ENCODE measurements at places on chromosomes 1 and 21. TPM values are rescaled to one million over a fixed set of nuclear protein-coding genes. Genes with fewer than 3 reads are reported as not detected.

SLC5A9 gene
- not detected for total RNA-seq

OR2L5 gene
- 0.35 TPM for total RNA-seq

RAB7B gene
- total RNA-seq: 0.35 TPM

MACO1 gene
- 16.7 TPM for total RNA-seq

OR2AK2 gene
- 0.22 TPM for total RNA-seq

DNA sequence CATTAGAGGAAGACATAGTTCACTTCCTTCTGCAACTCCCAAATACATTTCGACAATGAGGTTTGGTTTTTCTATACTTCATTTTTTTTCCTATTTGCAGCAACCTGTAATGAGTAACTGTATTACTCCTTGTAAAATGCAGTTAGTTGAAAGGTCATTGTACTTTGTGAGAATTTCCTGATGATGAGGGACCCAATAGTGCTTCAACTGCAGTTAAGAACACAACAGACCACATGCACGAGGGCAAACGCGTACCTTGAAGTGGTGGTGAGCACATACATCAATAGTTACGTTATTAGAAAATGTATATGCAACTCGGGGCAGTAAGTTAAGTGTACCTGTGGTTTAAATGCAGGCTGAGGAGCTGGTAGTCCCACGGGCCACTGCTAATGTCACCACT is 171.8 kb downstream of the GABPA start:
- peaks cover 5% of the 10 kb centered on the region for H3K36me3 ChIP-seq
- no peaks in the 10 kb centered on the region for H3K4me1 ChIP-seq
- H3K27ac ChIP-seq: no peak overlapping the region
- no peak overlapping the region for H3K4me3 ChIP-seq
- DNase-seq: no peak
- no peaks in the 10 kb centered on the region for H3K27me3 ChIP-seq

GRCh38 chr1:169762699-169763098 is 28.8 kb upstream of the SELE start:
- no peaks in the 10 kb centered on the region for H3K27me3 ChIP-seq
- H3K27ac ChIP-seq: no peak overlapping the region
- no peak for DNase-seq
- no peaks in the 10 kb centered on the region for H3K4me1 ChIP-seq
- no peaks in the 10 kb centered on the region for H3K36me3 ChIP-seq

DNA sequence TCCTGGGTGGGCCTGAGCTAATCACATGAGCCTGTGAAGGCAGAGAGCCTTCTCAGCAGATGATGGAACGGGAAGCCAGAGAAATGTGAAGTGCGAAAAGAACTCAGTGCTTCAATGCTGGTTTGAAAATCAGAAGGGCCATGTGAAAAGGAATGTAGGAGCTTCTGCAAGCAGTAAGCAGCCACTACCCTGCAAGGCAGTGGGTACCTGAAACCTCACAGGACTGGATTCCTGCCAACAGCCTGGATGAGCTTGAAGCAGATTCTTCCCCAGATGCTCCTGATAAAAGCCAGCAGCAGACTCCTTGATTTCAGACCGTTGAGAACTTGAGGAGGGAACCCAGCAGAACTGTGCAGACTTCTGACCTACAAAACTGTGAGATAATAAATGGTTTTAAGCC is 158.6 kb downstream of the SYT2 start:
- H3K4me1 ChIP-seq: no peaks in the 10 kb centered on the region
- no peaks in the 10 kb centered on the region for H3K27me3 ChIP-seq
- H3K4me3 ChIP-seq: no peak overlapping the region
- DNase-seq: no peak
- no peak overlapping the region for H3K27ac ChIP-seq
- no peaks in the 10 kb centered on the region for H3K36me3 ChIP-seq

DNA sequence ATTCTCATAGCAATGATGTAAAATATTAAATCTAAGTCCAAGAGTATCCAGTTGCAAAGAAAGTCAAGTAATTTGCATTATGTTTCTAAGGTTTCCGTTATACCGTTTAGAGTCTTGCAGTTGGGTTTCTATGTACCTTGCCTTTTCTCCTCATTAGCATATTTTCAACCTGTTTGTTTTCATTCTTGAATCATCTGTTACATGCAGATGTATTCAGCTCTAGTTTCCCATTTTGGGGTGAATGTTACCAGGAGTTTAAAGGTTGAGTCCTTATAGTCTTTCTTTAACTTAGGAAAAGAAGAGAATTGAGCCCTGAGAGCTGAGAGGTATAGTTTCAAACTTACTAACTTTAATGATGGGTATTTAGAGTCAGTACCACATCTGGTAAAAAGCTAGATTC is 139.9 kb downstream of the NFIA start:
- H3K36me3 ChIP-seq: no peaks in the 10 kb centered on the region
- no peak overlapping the region for H3K27ac ChIP-seq
- H3K4me1 ChIP-seq: no peaks in the 10 kb centered on the region
- no peak overlapping the region for H3K4me3 ChIP-seq
- H3K27me3 ChIP-seq: no peaks in the 10 kb centered on the region

GRCh38 chr1:59819566-59820438 is 5.1 kb downstream of the HOOK1 start:
- no peak for DNase-seq
- H3K27ac ChIP-seq: no peak overlapping the region
- H3K36me3 ChIP-seq: no peaks in the 10 kb centered on the region
- H3K4me3 ChIP-seq: no peak overlapping the region

DNA sequence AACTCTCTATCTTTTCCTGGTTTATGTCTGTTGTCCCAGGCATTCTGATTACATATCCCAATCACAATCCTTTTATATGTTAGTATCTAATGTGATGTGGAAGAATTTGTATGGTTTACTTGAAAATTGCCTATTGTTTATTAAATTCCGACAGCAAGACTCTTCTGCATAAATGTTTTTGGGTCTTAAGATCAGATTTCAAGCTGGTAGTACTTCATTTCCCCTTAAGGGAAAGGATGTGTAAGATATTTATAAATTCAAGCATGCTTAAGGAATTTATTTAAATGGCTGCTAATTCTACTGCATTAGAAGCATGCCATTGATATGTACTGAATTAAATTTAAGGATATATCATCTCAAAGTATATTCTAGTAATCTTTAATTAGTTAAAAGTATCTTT is 20.4 kb upstream of the GPR88 start:
- H3K4me1 ChIP-seq: no peaks in the 10 kb centered on the region
- no peak overlapping the region for H3K27ac ChIP-seq
- no peak overlapping the region for H3K4me3 ChIP-seq
- H3K27me3 ChIP-seq: no peaks in the 10 kb centered on the region
- DNase-seq: no peak

GRCh38 chr1:42646056-42646455 is 12.2 kb upstream of the PPIH start:
- H3K4me1 ChIP-seq: no peaks in the 10 kb centered on the region
- no peak overlapping the region for H3K27ac ChIP-seq
- DNase-seq: no peak
- no peaks in the 10 kb centered on the region for H3K27me3 ChIP-seq

GRCh38 chr1:32754317-32755097 is 51.9 kb upstream of the SYNC start:
- no peaks in the 10 kb centered on the region for H3K27me3 ChIP-seq
- H3K27ac ChIP-seq: peak overlapping the region; percentile 19
- DNase-seq: peak; percentile 14
- H3K4me3 ChIP-seq: peak overlapping the region; percentile 19
